ENCODE measurements at places on chromosomes 11 and 22.
A peak's percentile ranks its signal among the peaks of the same experiment; 100 is the strongest.

DNA sequence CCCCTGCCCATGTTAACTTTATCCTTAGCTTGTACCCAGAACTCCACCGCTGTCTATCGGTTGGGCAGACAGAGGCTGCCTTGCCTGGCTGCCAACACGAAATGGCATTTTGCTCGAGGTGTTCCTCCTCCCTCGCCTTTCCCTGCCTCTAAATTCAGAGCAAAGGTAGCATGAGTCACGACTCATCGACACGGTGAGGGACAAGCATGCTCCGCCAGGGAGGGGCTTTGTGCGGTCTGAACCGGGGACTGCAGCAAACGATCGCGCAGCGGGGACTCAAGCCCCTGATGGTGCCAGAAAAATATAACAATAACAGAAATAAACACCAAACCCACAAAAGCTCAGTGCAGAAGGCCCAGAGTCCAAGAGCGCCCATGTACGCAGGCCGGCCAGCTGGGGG is 52.3 kb downstream of the RTL6 start:
- no peak for DNase-seq

DNA sequence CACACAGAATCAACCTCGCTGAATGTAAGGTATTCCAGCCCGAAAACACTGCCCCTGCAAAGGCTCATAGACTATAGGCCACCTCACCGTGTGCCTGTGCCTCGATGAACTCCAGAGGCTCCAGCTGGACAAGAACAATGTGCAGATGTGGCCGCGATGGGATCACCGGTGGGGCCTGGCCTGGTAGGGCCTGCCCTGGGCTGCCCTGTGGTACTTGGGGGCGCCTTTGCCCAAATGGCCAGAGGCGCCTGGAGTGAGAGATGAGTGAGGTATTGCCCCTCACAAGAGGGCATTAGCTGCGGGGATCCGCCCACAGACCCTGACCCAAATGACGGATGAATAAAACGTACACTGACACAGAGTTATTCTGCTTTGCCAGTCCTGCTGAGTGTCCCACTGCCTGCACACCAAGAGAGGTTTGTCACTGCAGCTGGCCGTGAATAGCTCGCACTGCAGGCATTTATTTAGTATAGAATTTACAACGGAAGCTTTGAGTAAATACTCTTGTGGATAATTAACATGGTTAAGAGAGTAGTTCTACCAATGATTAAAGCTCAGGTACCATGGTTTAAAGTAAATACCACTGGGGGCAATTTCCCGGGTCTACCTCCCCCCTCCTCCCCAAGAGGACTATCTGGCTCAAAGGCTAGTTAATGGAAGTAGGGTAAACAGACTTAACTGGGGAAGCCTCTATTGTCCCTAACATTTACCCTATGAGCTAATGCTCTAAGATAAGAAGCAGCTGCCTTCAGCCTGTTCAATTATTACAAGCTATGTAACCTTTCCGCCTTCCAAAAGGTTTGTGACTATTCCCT is 101.1 kb upstream of the IGLL5 start:
- DNase-seq = no peak

- no peak for DNase-seq
Observed at GRCh38 chr11:56497010-56497409, 5.8 kb upstream of the OR5M8 start.

DNA sequence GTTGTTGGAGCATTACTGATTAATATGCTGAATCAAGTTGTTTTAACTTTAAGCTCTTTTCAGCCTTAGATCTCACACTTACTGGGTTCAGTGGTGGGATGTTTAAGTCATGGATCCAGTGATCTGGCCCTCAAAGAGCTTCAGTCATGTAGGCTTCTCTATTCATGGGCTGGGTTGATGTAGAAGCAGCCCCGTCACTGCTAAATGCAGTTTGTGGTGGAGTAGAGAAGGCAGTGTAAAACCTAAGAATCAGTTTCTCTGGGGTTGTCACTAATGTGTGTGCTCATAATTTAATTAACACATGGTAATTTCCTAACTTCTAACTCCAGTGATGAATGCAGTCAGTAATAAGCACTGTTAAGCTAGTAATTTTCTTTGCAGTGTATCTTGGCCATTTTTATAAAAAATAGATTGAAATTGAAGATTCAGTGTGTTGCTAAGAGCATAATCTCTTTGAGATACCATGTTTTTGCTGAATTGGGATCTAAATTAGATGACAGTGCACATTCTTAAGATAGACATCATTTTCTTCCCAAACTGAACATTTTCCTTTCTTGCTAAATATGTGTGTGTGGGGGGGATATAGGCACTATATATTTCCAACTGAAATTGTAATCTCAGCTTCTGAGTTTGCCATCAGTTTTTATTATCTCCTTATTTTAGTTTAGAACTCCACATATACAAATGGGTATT is 9.0 kb downstream of the SPCS2 start:
- DNase-seq = peak; percentile 23

DNA sequence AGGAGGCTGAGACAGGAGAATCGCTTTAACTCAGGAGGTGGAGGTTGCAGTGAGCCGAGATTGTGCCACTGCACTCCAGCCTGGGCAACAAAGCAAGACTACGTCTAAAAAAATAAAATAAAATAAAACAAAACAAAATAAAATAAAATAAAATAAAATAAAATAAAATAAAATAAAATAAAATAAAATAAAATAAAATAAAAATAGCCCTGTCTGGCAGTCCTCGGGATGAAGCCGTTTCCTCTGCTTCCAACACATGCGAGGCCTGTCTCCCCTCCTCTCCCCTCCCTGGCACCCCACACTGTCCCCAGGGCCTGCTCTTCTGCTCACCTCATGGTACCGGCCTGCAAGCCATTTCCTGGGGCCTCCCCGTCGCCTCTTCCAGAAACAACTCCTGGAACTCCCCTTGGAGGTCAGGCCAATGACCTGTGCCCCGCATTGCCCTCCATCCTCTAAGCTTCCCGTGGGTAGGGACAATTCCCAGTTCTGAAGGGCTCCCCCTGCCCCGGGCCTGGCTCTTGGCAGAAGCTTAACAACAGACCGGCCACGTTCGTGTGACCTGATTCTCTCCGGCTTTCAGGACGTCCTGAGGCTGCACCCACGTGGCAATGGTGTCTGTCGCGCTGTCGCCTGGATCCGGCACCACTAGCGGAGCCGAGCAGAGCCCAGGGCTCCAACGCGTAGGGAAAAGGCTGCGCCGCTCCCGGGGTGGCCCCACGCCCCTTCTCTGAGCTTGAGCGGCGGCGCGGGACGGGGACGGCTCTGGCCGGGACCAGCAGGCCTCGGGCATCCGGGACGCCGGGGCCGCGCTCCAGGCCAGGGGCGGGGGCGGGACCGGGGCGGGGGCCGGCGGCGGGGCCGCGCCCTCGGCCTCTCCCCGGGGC is 456 bp upstream of the PARVB start:
- peak; percentile 72 for DNase-seq

DNA sequence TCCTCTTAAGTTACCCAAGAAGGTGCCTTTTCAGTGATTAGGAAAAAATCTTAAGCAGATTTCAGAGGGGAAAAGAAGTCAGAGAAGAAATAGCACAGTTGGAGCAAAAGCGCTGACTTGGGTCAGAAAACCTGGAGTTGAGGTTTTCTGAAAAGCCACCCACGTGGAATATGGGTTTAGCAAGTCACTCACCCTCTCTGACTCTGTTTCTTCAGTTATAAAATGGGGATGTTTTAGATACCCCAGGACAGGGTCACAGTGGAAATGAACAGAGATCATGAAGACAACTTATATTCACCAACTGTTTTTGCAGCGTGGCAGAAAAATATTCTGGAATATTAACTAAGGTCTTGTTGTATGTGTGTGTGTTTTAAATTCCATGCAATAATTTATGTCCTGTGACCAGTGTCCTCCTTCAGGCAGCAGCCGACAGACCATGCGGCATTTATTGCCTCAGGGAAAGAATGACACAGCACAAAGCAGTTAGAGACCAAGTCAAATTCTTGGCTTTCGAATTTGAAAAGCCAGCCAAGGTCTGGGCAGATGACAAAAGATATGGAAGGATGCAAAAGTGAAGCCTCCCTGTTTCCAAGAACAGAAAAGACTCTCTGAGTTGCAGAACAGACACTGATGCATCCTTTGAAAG is 119.9 kb downstream of the MIAT start:
- DNase-seq = peak; percentile 68

DNA sequence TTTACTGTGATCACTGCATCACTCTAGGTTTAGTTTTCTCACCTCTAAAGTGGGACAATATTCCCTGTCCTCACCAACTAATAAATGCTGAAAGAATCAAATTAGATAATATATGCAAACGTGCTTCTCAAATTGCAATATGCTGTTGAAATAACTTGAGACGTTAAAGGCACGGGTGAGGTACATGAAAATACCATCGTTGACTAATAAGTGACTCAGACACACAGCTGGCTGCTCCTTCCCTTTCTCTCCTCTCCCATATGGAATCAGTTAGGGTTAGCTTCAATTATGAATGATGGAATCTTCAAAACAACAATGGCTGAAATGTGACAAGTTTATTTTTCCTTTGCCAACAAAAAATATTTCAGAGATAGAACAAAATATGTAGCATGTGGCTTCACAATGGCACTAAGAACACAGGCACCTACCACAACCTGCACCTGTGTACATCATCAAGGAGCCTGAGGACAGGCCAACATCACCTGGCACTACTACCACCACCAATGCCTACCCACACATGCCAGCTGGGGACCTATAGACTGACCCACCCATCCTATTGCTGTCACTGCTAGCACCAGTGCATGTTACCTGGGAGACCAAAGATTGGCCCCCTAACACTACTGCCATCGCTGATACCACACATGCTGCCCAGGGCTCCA is 13.7 kb downstream of the GDPD4 start:
- DNase-seq = peak; percentile 95

DNA sequence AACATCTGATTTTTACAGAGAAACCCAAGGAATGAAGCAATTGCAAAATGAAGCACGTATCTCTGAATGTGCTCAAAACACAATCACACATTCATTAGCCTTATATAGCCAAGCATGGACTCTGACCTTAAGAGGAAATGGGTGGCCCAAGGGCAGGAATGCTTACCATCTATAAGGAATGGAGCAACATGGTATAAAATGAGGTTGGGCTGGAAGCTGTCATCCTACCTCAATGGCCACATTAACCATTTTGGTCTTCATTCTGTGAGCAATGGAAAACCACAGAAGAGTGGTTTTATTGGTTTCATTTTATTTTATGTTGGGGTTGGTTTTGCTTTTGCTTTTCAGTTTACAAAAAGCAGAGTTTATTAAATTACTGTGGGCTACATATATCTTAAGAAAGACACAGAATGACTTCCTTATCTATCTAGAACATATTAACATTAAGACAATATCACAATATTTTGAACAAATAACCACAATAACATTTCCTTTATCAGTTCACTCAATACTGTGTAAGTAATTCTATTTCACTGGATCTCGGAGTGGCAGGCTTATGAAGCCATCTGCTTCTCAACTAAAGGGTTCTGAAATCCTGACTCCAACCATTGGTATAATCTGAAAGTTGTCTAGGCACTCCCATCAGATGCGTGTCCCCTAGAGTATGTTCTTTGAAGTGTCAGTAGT is 10.8 kb upstream of the MS4A13 start:
- no peak for DNase-seq

- DNase-seq = peak; percentile 49
Observed at GRCh38 chr11:5550440-5551095, 2.2 kb upstream of the OR52H1 start.

DNA sequence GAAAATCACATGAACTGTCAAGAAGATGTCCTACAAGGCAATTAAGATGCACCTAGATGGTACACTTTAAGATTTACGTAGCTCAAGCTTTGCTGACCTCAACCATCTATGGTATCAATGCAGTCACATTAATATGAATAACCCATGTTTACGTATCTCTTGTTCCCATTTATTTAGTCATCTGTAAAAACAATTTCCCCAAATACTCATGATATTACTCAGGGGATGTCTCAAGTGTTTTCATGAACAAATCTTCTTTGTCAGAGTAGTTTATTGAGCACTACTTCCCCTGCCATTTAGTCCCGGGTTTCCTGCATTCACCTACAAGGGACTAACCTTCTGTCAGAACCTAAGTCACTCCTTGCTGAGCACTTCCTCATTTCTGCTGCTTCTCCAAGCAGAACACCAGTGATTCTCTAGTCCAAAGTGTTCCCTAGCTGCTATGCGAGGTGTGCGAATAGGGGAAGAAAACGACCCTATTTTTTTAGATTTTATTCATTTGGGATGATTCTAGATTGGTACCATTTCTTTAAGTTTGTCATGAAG is 554.3 kb upstream of the LRRC4C start:
- no peak for DNase-seq

DNA sequence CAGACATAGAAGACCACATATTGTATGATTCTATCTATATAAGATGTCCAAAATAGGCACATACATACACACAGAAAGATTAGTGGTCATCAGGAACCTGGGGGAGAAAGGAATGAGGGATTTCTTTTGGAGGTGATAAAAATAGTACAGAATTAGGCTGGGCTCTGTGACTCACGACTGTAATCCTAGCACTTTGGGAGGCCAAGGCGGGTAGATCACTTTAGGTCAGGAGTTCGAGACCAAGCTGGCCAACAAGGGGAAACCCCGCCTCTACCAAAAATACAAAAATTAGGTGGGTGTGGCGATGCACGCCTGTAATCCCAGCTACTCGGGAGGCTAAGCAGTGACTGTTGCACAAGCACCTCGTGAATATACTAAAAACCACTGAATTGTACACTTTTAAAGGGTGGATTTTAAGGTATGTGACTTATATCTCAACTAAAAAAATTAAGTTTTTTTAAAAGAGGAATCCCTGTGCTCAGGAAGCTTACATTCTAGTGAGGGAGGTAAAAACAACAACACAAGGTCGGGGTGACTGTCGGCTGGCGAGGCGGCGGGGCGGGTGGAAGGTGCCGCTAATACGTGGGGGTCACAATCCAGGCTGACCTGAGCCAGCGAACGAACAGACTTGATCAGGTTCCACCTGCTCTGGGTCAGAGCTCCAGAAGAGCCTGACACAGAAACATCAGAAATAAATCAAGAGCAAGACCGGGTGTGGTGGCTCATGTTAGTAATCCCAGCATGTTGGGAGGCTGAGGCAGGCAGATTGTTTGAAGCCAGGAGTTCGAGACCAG is 25.3 kb upstream of the TESMIN start:
- no peak for DNase-seq

Measured in adipocyte (in vitro differentiated cells).